Kidney tubule cell (primary cell): ENCODE measurements at places on chromosomes 16 and 17.

DNA sequence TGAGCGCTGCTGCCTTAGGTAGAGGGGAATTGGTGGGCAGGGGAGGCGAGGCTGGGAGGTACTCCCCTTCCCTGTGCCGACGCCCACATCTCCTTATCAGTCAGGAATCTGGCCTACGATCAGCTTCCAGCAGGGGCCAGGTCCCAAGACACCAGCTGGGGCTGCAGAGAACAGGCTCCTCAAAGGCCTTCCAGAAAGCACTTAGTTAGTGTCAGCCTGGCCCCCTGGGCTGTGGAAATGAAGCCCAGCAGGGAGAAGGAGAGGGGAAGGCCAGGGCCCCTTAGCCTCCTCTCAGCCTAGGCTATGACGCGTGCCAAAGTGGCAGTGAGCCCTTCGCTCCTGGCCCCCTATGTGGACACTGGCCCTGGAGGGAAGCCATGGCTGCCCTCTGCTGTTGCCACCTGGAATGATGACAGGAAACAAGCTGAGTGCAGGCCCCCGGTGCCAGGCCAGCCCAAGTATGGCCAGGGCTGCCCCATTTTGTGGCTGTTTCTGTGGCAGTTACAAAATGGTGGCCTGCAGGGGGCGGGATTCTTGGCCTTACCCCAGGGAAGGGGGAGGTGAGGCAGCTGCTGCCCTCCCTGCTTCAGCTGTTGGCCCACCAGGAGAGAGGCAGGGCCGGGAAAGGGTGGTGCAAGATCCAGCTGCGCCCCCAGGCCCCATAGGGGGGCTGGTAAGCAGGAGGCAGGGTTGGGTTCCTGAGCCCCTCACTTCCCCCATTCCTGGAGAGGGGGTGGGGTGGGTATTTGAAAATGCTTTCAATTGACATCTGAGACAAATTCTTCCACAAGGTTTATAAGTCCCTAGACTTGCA is 11.3 kb downstream of the TBX4 start:
- no peak for DNase-seq

- no peak for DNase-seq
Measured at GRCh38 chr16:53541326-53541725, 38.3 kb upstream of the AKTIP start.

DNA sequence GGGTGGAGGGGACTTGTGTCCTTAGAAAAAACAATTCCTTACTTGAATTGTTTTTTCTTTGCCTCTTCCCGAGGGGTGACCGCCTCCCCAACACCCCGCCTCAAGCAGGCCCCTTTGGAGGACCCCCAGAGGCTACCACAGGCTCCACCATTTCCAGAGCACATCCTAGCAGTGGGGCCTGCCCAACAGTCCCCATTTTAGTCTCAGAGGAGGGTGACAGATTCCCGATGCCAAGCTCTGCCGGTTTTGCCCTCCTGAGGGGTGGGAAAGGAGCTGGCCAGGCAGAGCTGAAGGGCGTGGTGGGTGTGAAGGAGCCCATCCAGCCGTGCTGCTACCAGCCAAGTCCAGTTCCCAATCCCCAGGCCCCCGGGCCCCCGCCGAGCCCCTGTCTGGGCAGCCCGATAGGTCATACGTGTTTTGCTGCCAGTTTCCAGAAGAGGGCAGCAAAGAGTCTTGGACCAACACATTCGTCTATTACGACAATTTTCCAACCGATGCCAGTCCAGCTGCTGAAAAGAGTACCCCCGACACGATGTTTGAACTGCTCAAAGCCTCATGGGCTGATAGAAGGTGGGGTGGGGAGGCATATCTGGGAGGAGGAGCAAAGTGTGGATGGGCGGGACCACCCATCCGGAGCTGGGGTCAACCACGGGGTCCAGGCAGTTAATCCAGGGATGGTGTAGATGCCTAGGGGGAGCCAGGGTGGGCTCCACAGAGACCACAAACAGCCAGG is 18.8 kb upstream of the GAA start:
- peak; percentile 69 for DNase-seq

- DNase-seq = no peak
Measured at GRCh38 chr16:27291106-27291505, 22.5 kb upstream of the NSMCE1 start.

DNA sequence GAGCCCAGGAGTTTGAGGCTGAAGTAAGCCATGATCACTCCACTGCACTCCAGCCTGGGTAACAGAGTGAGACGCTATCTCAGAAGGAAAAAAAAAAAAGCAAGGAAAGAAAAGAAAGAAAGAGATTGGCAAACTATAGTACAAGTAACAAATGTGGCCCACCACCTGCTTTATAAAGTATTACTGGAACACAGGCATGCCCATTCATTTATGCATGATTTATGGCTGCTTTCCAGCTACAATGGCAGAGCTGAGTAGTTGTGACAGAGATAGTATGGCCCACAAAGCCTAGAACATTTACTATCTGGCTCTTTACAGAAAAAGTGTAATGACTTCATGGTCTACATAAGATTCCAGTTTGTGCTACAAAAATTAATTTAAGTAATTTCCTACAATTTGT is 23.6 kb downstream of the C16orf87 start:
- no peak for DNase-seq

GRCh38 chr17:9644910-9645751 is at the start of gene USP43:
Gene USP43 (plus strand): TSS chr17:9645517. CDS start chr17:9645633, 116 bp downstream.
- DNase-seq = peak; percentile 84

- no peak for DNase-seq
Measured at GRCh38 chr17:78427140-78427539, 48.7 kb downstream of the PGS1 start.

DNA sequence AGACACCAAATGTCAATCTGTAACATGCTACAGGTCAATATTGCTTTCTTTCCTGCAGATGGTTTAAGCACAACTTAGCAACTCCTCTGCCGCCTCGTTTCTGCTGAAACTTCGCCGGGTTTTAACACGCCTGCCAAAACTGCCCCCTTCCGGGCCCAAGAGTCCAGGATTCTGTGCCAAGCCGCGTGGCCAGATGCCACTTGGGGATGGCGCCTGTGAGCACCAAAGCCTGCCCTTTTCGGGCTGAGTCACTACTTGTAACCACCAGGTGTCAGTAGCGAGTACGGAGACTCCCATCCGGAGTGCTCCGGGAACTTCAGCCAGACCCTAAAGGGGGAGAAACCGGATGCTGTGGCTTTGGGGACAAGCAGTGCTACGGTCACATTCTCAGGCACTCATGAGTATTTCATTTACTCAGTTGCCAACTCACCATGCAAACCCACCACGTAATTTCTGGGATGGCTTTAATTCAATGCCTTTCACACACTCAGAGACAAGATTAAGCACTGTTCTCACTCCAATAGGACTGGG is 7.8 kb downstream of the PMP22 start:
- peak; percentile 87 for DNase-seq

DNA sequence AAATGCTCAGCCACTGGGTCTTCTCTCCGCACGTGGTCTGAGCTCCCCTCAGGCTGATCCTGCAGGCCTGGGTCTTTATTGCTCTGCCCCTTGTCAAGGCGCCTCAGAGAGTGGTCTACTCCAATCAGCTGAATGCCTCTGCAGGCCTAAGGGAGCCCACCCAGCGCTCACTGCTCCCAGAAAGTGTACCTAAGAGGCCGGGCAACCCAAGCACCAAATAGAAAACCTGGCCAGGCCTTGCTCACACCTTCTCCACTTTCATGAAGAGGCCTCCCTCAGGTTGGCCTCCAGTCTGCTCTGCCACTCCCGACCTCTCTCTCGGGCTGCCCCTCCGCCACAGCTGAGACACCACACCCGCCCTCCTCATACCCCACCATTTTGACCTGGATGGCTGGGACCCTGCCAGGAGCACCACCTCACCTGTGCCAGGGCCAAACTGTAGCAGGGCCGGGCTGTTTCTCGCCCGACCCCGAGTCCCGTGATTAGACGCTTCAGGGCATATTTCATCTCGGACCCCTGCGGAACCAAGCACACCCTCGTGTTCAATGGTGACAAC is 665 bp downstream of the MYBBP1A start:
- DNase-seq = no peak

GRCh38 chr16:66391726-66392670 is 25.5 kb downstream of the CDH5 start:
- DNase-seq = no peak

DNA sequence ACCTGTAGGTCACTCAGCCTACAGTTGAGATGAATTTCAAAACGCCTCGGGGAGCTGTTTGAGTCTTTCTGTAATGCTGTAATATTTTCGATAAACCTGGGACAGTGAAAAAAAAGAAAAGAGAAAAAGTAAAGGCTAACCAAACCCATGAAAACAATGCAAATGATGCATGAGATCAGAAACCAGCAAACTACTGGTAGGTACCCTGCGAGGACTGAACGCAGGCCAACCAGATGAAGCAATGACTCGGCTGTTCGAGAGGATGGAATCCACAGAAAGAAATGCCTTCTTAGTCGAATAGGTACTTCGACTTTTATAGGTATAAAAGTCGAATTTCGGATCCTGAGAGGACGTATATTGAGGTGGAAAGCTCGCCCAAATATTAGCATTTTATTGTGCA is 509 bp upstream of the ATAD5 start:
- DNase-seq = peak; percentile 32

GRCh38 chr17:55742272-55743102 is 8.4 kb upstream of the PCTP start:
- DNase-seq = no peak

- DNase-seq = no peak
Measured at GRCh38 chr17:77579131-77579530, 379.4 kb upstream of the TNRC6C start.
